Ovary (tissue), 10 donors: ENCODE measurements at places on chromosomes 12 and 14.

DNA sequence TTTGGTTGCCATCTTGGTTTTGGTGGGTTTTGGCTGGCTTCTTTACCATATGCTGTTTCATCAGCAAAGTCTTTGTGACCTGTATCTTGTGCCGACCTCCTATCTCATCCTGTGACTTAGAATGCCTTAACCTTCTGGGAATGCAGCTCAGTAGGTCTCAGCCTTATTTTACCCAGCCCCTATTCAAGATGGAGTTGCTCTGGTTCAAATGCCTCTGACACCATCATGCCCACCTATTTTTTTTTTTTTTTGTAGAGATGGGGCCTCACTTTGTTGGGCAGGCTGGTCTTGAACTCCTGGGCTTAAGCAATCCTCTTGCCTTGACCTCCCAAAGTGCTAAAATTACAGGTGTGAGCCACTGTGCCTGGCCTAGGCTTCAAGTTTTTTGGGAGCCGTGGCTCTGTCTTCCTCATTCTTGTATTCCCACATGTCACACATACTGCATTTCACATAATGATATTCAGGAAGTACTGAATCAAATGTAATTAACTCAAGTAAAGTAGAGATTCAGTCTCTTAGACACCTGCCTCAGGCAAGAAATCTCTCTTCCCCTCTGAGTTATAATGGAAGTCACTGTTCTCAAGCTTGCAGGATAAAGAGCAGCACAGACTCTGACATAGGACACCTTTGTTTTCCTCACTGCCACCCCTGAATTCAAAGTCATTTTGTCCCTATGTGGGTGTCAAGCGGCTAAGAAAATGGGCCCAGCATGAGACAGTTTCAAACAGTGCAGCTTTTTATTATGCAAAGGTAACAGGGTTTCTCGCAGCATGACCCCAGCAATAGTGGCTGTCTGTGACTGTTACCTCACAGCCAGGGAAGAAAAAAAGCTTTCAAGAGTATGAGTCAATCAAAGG is 159.0 kb downstream of the PTPN11 start:
- no peaks in the 10 kb centered on the region for H3K4me1 ChIP-seq
- no peak overlapping the region for H3K4me3 ChIP-seq
- no peak for DNase-seq
- no peak overlapping the region for H3K27ac ChIP-seq

- H3K36me3 ChIP-seq: no peaks in the 10 kb centered on the region
- H3K27ac ChIP-seq: no peak overlapping the region
- H3K27me3 ChIP-seq: no peaks in the 10 kb centered on the region
- H3K4me3 ChIP-seq: no peak overlapping the region
- no peak for DNase-seq
- H3K4me1 ChIP-seq: no peaks in the 10 kb centered on the region
Measured at GRCh38 chr12:34605955-34606748, 583.9 kb downstream of the ALG10 start.

DNA sequence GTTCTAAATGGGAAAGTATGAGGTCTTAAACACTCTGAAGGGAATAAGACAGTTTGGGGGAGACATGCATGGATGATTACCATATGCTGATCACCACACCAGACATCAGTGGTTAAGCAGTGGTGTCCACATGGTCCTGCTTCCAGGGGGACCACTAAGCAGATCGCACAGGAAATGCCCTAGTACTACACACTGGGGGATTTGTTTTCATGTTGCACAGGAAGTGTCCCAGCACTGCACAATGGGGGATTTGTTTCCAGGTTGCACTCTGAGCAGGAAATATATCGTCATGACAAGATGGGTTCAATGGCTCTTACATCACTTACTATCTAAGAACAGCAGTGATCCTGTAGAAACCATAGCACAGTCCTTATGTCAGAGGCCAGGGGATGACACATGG is 245.5 kb downstream of the BCL11B start:
- no peak overlapping the region for H3K4me3 ChIP-seq
- DNase-seq: no peak
- no peak overlapping the region for H3K27ac ChIP-seq
- H3K27me3 ChIP-seq: no peaks in the 10 kb centered on the region

GRCh38 chr14:54918427-54918826 is 15.8 kb upstream of the GCH1 start:
- peaks cover 4% of the 10 kb centered on the region for H3K4me1 ChIP-seq
- no peak overlapping the region for H3K27ac ChIP-seq
- H3K27me3 ChIP-seq: no peaks in the 10 kb centered on the region

GRCh38 chr14:36207500-36207899 is 31.0 kb upstream of the PTCSC3 start:
- no peaks in the 10 kb centered on the region for H3K36me3 ChIP-seq
- H3K27ac ChIP-seq: no peak overlapping the region
- no peaks in the 10 kb centered on the region for H3K27me3 ChIP-seq
- H3K4me3 ChIP-seq: no peak overlapping the region
- DNase-seq: no peak

DNA sequence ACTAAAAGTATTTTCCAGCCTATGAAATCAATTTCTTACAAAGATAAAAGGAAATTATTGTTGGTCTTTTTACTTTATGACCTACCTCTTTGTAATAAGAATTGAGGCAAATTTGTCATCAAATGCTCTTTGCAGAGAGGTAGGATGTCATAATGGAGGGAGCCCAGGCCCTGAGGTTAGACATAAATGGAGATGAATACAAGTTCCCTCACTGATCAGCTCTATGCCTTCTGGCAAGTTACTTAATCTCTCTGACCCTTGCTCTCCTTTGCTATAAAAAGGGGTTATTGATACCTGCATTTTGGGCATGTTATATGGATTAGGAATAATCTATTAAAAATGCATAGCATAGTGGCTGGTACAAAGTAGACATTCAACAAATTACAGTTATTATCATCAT is 146.9 kb upstream of the KRR1 start:
- DNase-seq: no peak
- H3K27me3 ChIP-seq: no peaks in the 10 kb centered on the region
- no peaks in the 10 kb centered on the region for H3K36me3 ChIP-seq
- no peak overlapping the region for H3K4me3 ChIP-seq

DNA sequence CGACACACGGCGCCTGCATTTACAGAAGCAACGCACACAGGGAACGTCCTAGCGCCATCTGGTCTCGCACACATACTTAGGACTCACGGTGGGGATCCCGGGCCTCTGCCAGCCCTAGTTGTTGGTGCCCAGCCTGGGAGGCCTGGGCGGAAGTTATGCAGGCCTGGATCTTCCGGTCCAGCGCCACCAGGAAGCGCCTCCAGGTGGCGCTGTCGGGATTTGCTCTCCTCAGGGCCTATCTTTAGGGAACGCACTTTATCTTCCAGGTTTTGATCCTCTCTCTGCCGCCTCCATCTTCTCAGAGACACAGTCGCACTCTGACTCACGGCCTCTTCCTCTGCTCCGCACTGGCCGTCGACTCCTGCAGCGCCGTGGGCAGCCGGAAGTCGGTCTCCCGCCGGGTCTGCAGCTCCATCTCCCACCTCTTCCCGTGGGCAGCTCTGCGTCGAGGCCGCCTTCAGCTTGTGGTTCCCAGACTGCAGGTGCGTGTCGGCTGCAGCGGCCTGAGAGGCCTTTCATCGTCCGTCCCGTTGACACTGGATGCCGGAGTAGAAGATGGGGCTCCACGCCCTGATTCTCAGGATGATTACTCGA is 760.4 kb downstream of the TMEM121 start:
- no peaks in the 10 kb centered on the region for H3K27me3 ChIP-seq
- no peak overlapping the region for H3K27ac ChIP-seq
- no peaks in the 10 kb centered on the region for H3K4me1 ChIP-seq
- no peak overlapping the region for H3K4me3 ChIP-seq
- H3K36me3 ChIP-seq: no peaks in the 10 kb centered on the region
